ENCODE measurements at places on chromosomes 2 and 18.

GRCh38 chr2:610491-610890 lies 66.7 kb downstream of the TMEM18 start:
- DNase-seq: no peak

GRCh38 chr2:190961918-190962487 lies 52.0 kb downstream of the STAT1 start:
- no peak for DNase-seq

DNA sequence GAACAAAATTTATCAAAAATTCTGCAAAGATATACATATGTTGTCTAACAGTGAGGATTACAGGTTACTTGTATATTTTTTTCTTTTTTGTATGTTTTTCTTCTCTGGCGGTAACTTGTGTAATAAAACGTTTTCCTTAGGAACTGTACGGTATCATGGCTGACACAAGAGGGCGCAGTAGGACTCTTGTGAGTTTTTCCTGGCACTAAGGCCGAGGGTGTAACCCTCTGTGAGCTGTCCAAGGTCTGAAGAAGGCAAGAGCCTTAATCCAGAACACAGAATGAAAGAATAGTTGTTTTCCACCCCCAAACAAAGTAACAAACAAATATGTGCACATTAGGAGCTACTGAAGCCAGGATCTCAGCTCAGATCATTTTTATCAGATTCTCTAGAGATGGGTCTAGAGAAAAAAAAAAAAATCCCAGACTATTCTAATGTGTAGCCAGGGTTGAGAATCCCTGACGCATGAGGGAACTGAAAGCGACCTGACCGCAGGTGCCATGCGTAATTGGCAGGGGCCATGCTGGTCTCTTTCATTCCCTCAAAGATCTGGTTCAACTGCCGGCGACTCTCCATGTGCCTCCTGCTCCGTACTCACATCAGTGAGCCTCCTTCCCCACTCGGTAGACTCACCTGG lies 27.0 kb downstream of the TMEM200C start:
- peak; percentile 84 for DNase-seq

- peak; percentile 58 for DNase-seq
Measured at GRCh38 chr2:176473177-176473576, 203.9 kb downstream of the MTX2 start.

DNA sequence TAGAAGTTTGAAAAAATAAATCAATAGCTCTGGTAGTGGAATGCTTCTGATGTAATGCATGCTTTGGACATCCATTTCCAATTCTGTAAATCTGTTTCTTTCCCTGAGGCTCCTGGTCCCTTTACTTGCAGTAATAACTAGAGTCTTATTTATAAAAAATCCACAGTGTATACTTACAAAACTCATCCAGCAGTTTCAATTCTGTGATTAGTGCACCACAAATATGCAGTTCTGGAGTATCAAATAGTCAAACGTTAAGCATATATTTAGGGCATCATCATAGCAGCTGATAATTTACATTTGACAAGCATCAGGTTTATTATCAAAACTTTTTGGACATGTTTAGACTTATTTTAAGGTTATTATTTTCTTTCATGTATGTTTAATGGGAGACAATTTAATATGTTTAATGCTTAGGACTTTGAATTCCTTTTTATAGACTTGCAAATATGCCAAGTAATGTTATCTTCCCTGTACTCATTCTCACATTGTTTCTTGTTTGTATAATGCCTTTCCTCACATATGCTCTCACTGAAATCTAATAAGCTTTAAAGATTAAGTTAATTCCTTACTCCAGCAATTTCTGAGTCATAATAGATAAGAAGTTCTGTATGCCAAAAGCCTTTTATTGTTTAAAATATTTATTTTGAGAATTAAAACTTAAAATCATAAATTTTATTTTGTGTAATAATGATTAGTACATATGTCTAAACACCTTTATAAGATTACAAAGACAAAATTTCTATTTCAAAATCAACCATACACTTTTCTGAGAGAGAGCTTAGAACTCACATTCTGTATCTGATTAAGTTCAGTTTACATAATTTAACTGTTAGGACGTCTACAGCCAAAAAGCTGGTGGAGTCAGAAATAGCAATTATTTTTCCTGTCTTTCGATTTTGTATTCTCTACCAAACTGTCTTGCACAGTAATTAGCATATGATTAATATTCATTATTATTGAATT lies 341.5 kb upstream of the TMEFF2 start:
- no peak for DNase-seq

GRCh38 chr2:223591596-223591995 lies 10.6 kb downstream of the SCG2 start:
- no peak for DNase-seq

- no peak for DNase-seq
Measured at GRCh38 chr2:203185864-203186263, 53.0 kb upstream of the CYP20A1 start.

DNA sequence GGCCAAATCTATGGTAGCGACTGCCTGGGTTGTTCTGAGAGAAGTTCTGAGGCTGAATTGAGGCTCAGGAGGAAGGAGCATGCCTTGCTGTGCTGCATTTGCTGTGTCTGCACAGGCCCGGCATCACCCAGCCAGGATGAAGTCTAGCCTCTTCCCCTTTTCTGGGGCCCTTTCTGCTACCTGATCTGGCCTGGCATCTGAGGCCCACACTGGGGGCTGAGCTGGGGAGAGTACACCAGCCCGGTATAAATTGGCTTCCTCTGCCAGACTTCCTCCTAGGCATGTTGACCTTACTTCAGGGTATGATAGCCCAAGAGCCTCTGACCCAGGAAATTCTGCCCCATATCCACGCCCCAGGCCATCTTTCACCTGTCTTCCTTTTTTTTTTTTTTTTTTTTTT lies 30.0 kb downstream of the MRPL35 start:
- no peak for DNase-seq

DNA sequence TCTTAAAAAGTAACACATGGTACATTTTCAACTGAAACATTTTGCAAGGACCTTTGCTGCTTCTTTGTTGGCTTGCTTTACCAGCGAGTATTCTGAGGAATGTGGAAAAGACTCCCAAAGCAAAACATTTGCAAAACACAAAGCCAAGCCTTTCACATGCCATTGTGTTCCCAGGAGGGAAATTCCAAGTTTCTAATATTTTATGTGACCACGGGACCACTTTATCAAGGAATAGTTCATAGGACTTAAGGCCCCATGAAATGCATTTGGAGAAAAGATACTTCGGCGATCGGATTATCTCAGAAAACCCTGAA lies 26.2 kb downstream of the CYP27C1 start:
- DNase-seq: peak; percentile 16

DNA sequence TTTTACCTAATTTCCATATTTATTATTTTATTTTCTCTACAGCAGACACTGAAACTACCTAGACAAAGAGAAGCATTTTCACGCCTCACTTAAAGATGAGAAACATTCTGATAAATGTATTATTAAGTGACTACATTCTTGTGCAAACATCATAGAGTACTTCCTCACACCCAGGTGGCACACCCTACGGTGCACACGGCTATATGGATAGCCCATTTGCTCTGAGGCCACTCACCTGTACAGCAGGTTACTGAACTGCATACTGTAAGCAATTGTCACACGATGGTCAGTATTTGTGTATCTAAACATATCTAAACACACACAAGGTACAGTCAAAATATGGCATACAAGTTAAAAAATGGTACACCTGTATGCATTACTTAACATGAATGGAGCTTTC lies 481.4 kb downstream of the CMPK2 start:
- DNase-seq: no peak

DNA sequence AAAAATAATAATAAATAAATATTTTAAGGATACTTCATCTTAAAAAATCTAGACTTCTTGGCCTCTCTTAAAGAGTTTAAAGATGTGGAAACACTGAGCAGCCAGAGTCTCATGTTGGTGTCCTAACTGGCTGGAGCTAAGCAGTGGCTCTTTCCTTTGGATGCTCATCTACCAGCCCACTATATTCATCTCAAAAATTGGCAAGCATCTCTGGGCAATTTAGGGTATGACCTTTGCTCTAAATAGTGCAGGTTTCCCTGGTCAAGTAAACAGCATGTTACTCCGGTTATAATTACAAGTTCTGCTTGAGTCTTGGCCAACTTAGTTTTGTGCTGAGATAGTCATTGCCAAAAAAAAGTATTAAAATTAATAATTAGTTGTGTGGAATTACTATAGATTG lies 117.8 kb downstream of the TTC27 start:
- no peak for DNase-seq

- no peak for DNase-seq
Measured at GRCh38 chr18:23154030-23154429, 18.7 kb downstream of the CABLES1 start.

- no peak for DNase-seq
Measured at GRCh38 chr2:239095460-239096081, 247.7 kb downstream of the TWIST2 start.

GRCh38 chr2:15777795-15778371 lies 162.5 kb upstream of the MYCN start:
- no peak for DNase-seq

DNA sequence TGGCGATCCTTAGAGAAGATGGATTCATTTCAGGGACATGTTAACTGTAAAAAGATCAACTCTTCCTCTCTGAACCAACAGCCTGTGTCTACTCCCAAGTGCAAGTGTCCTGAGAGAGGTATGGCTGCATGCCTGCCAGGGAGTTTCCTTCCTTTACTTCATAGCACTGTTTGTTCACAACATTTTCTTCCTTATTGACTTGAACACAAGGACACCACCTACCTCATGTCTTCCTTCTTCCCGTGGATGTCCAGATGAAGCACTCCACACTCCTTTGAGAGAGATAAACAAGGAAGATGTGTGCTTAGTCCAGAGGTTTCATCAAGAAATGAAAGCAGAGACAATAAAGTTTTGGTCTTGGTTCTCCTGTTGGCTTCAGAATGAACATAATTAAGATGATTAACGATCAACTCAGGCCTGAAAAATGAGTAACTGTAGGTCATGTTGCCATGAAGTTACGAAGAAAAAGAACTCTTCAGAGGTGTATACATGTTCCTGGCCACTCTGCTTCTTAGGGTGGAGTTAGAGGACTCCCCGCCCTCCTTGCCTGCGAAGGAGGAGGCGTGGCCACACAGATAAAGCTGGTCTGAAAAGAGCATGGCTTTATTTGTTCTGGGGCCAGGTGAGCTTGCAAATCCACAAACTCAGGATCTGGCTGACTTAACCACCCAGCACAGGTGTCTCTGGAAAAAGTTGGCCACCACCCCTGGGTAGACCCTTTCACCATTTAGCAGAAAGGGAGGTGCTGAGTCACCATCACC lies 155.0 kb upstream of the KCTD1 start:
- DNase-seq: no peak

DNA sequence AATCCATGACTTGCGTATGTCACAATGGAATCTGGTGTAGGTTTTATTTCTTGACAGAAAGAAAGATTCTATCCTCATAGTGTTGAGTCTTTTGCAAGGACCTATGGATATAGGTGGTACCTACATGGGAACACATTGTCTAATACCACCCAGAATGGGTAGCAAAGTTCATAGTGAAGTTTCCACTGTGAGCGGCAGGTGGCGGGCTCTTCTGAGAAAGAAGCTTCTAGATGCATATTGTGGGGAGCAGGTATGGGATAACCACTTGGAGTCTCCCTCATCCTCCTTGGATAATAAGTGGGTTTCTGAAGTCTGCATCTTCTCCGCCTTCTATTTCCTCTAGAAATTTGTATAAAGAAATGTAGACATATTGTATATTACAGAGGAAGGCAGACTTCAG lies 44.9 kb downstream of the LINC00305 start:
- DNase-seq: no peak

GRCh38 chr2:100207411-100207885 lies 65.1 kb upstream of the AFF3 start:
- DNase-seq: no peak

- no peak for DNase-seq
Measured at GRCh38 chr2:161245671-161246070, 62.6 kb upstream of the PSMD14 start.

- no peak for DNase-seq
Measured at GRCh38 chr18:68181956-68182355, 533.0 kb downstream of the TMX3 start.

- no peak for DNase-seq
Measured at GRCh38 chr2:162252153-162252552, 8.9 kb upstream of the FAP start.

DNA sequence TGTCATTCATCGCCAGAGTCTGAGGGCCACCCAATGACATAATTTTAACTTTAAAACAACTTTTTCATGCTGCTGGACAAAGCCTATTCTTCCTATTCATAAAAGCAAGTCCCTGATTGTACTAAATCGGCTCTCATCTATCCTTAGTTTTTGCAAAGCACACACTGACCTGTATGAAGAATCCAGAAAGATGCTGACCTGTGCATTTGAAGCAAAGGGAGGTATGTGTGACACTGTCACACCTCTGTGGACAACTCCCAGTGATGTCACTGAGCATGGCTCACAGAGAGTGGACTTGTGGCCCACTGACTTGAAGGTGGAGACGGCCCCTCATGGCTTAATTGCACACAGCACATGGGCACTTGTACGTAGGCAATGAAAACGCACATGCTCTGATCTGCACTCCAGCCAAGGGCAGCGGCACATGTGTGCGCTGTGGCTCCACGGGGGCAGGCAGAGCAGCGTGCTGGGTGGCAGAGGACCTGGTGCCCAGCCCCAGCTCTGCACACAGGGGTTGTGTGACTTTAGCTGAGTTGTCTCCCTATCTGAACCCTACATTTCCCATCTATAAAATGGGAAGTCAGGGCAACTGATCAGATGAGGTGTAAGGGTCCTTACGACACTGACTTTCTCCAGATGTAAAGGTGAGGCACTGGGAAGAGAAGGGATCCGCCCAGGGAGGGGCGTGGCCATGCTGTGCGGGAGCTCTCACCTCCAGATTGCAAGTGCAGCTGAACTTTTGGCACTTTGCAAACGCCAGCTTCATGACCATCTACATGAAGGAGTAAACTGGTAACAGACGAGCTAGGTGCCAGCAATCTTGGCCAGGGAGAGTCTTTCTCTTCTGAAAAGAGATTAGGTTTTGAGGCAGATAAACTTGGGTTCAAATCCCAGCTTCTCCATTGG lies 14.3 kb upstream of the ODC1 start:
- DNase-seq: no peak

- no peak for DNase-seq
Measured at GRCh38 chr2:207484444-207485391, 45.0 kb upstream of the CREB1 start.

DNA sequence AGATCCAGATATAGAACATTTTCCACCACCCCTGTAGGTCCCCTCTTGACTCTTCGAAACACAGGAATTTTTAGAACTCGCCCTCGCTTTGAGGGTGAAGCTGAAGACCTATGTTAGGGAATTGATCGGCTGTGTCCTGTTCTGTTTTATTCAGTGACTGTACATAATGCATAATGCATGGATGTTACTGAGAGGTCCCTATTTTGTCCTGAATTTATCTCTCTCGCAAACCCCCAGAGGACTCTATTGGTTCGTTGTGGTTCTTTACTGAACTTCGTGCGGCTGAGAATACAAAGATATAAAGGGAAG lies 431 bp upstream of the EIF5B start:
- DNase-seq: no peak

DNA sequence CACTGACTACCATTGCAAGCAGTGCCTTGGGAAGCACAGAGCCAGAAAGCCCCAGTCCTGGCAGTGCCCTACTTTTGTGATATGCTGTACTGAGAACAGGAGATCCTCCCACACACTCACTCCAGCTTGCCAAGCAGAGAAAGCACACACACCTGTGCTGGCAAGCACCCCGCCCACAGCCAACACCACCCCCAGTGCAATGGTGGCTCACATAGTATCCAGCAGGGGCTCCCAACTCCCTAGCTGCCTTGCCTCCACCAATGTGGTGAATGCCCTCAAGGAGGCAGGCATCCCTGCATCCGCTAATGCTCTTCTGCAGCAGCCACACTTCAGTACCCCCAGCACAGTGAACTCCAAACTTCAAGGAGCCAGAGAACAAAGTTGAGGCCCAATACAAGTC lies 1655.8 kb downstream of the SUCLG1 start:
- DNase-seq: no peak

Measured in endothelial cell of umbilical vein (primary cell).